ENCODE measurements at places on chromosomes 2 and 18.

GRCh38 chr2:112629823-112630222 lies 15.9 kb upstream of the SLC20A1 start:
- DNase-seq: no peak

GRCh38 chr2:941871-942270 lies 8.8 kb upstream of the SNTG2 start:
- DNase-seq: no peak

DNA sequence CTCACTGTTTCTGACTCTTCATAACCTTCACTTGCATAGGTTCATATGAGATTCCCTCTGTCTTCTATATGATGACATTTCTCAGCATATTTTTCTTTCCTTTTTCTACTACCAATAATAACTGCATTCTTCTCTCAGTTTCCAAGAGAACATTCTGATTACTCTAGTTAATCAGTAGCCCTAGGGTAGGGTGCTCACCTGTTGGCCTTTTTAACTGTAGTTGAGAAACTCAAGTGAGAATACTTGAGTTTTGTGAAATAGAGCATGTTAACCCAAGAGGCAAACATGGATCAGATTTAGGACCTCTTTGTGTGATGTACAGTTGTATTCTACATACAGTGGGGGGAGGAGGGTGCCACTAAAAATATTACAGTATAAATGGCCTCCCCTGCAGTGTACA lies 308.0 kb downstream of the CMPK2 start:
- DNase-seq: no peak

DNA sequence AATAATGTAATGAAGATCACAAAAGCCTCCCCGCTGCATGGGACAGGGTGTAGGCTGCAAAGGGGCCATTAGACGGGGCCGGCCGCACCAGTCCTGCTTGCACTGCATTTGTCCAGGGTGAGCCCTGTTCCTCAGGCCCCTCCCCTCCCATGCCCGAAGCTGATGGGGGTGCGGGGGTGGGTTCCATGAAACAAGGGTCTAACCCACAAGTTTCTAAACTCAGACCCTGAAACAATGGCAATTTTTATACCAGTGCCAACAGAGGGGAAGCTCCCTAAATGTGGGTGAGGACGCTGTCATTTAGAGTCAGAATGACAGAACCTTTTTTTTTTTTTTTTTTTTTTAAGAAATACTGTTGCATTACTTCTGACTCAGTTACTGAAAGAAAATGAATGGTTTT lies 39.7 kb downstream of the HS6ST1 start:
- DNase-seq: no peak

DNA sequence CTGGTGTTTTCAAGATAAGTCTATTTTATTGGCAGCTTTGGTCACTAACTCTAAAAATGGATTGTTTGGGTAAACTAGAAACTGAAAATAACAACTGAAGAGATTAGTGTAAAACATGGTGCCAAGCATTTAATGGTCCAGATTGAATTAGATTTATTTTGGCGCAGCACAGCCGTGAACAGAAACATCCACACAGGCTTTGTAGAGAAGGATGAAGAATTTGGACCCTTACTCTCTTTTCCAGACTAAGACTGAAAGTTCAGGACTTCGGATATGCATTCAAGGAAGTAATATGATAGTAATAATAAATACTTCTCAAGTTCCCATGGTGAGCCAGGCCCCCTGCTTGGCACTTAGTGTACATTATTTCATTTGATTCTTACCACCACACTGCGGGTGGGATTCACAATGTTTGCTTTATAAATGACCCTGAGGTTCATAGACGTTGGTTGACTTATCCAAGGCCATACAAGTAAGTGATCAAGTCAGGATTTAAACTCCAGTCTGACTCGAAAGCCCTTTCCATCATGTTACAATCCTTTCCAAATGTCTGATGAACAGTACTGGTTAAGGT lies 54.2 kb upstream of the ITGB6 start:
- no peak for DNase-seq

GRCh38 chr18:35817604-35818352 lies 154.7 kb upstream of the RMP24 start:
- DNase-seq: no peak

DNA sequence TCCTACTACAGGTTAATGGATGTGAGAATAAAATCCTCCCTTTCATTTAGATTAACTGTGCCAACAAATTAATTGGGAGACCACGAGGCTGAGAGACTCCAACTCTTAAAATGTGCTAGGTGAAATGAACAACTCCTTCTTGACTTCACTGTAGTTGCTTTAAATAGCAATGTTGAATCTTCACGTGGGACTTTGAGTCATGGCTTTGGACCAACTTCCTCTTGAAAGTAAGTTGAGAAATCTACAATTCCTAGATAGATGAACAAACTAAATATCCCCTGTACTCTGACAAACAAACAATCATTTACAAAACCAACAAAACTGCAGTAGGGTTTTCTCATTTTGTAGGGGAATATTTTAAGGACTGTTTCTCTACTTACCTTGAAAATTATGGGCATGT lies 291.9 kb upstream of the SPRED2 start:
- DNase-seq: no peak

GRCh38 chr2:207920321-207920720 lies 105.0 kb downstream of the PLEKHM3 start:
- no peak for DNase-seq

DNA sequence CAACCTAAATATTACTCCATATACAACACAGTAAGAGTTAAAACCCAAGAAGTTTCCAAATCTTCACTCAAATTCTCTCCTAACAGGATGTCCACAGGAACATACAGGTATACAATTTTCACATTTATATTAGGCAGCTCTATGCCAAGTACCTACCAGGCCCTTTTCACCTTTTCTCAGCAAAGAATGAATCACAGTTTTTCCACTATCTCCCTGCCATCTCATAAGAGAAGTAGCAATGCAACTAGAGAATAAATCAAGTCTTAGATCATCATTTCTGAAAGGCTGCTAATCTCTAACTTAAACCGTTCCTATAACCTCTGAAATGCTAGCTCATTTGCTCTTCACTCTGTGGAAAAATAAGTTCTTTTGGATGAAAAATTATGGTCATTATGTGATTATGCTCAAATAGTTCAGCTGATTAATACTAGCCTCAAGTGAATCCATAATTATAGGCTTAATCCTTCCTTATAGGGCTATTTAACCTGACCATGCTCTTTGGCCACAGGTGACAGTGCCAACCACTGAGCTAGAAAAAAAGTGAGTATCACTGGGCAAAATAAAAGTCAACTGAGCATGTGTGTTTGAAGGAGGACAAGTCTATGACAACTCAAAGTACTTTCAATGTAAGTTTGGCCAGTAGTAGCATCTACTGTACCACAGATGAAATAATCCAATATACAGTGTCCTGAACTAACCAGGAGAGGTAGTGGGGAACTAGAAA lies 79.7 kb downstream of the COBLL1 start:
- no peak for DNase-seq
